ENCODE measurements at places on chromosomes 16 and 17.

DNA sequence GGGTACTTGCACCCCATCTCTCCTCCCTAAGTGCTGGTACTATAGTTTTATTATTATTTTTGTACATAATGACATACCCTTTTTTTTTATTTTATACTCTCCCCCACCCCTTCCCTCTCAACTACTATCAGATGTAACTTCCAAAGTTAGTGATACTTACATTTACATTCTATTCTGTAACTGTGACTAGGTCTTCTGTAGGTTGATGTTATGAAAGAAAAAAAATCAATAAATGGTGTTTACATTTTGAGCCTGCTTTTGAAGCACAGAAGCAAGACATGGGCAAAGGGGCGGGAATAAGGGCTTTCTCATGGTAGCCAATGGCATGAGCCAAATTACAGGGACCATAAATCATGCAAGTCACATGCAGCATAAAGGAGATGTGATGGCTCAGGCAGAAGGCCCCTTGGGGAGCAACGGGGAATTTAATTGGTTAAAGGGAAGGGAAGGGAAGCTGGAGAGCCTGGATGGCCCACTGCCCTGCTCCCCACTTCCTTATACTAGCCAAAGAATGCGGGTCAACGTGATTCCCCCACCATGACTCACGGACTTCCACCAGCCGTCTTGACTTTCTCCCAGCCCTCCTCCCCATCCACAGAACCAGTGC is 2.4 kb upstream of the ACSF2 start:
- DNase-seq, result no peak

DNA sequence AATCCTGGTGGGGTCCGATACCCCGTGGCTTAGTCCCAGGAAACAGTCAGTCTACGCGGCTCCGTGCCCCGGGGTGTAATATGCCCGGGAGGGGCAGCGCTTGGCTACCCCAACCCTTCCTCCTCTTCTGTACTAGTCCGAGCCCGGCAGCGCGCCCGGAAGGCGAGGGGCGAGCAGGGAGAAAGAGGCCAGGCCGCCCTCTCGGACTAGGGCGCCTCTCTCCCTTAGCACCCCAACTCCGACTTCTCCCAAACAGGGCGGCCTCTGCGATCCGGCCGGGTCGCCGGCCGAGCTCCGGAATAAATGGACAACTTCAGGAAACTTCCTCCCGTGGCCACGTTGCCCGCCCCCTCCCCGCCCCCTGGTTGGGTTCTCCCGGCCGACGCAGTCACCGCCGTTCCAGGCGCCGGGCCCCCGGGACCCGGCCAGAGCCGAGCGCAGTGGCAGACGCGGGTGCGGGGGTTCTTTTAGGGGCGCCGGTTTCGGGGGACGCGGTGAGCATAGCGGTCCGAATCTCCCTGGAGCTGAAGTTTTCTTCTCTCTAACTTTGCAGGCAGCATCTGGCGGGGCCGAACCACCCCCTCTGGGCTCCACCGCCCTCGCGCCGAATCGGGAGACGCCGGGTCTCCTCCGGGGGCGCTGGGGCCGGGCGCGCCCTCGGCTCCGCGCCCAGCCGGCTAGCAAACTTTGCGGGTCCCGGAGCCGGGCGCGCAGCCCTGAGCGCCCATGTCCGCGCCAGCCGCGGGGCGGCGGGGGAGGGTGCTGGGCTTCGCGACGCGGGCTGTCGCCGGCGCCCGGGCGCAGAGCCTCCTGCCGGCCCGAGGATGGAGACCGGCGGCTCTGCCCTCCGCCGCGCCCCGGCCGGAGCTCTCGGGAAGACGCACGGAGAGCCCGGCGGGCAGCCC is at the start of gene SDK2:
SDK2 (minus strand) TSS at position 301 of the 905 bp plus-strand sequence. CDS start 357 bp downstream, outside the sequence.
- no peak for DNase-seq

DNA sequence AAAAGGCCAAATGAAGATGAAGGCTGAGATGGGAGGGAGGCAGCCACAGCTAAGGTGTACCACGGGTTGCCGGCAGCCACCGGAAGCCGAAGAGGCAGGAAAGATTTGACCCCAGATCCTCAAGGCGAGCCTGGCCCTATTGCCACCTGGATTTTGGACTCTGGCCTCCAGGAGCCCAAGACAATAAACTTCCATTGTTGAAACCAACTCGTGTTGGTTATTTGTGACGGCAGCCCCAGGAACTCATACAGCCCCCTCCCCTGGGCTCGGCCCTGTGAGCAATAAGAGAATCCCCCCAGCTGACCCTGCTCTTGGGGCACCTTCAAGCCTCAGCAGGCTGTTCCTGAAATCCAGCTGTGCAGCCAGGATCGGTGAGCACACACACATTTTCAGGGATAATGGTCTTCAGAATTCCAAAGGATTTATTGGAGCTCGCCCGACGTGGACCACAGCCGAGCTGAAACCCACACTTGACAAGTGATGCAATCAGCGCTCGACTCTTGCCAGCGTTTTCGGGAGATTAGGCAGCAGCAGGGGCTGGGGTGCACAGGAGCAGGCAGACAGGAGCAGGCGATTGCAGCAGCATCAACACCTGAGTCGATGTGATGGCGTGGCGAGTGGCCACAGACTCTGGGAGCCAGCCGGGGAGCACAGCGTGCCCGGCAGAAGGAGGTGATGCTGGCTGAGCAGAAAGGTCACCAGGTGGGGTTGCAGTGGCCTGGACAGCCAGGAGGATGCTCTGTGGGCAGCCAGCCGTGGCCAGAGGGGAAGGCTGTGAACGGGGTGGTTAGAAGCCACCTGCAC is 22.4 kb upstream of the CBX4 start:
- DNase-seq, result no peak

DNA sequence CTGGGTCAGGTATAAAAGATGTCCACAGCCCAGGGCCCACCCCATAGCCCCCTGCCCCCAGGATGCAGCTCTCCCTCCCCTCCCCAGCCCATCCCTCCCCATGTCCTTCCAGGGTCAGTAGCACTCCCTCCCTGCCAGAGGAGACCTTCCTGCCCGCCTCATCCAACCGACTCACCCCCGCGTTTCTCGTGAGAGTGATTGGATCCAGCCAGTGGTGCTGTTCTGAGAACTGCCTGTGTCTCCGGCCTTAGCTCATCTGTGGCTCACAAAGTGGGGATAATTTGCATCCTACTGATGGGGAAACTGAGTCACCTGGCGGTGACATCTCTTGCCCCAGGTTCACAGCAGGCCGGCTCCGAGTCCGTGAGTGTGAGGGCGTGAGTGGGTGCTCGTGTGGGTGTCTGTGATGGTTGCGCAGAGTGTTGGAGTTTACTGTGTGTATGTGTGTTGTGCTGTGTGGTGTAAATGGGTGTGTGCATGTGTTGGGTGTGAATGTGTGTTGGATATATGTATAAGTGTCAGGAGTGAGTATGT is 90.7 kb upstream of the GSE1 start:
- no peak for DNase-seq

DNA sequence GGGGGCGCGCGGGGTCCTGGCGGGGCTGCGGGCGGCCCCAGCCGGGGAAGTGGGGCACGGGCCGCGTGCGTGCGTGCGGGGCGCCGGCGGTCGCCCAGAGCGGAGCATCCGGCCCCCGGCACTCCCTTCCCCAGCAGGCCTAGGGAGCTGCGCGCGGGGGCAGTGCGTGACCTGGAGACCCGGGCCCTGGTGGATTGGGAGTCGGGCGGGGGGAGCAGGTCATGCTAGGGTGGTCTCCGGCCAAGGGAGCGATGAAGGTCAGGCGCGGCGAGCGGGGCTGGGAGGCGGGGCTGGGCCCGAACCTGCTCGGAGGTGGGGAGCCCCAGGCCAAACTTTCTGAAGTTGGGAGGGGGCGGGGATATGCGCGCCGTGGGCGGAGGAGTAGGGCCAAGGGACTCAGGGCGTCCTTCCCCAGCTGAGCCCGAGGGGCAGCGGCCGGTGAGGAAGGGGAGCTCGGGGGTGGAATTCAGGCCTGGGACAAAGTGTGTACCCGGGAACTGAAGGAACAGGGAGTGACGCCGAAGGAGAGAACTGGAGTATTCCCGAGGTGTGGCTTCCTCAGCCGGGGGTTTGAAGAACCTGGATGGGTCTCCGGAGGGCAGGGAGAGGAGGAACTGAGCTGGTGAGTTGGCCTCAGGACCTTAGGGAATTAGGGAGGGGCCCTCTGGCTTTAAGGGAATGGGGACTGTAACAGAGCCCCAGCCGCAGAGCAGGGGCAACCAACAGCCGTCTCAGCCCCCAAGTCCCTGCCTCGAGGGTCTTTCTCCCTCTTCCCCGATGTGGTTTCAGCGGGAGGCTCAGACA is 589 bp downstream of the XYLT2 start:
- DNase-seq, result no peak

GRCh38 chr17:73025041-73025560 is 67.4 kb downstream of the SLC39A11 start:
- no peak for DNase-seq

DNA sequence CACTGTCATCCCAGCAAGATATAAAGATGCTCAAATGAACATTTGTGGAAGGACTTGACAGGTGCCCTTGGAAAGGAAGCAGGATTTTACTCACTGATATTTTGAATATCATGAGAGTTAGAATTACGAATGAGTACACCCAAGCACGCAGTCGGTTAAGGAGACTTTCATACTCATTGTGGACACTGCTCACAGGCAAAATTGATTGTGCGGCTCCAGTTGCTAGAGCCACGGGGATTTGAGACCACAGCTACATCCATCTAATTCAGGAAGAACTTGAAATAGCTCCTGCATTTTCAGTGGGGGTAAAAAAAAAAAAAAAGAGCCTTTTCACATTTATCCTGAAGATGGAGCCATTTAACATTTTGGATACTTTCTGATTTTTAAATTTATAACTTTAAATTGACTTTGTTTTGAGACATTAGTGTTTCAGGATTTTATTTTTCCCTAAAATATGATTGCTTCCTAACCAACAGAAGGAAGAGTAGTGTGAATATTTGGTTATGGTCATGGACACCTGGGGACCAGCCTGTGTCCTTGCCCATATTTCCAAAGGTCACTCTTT is 1080.1 kb upstream of the EEF2KMT start:
- DNase-seq, result no peak

GRCh38 chr17:72556944-72557826 is 436.4 kb downstream of the SOX9 start:
- DNase-seq, result no peak

GRCh38 chr16:75379911-75380847 is 53.1 kb downstream of the CFDP1 start:
- DNase-seq, result no peak

- DNase-seq, result no peak
Observed at GRCh38 chr16:82190386-82190785, 20.4 kb upstream of the MPHOSPH6 start.

DNA sequence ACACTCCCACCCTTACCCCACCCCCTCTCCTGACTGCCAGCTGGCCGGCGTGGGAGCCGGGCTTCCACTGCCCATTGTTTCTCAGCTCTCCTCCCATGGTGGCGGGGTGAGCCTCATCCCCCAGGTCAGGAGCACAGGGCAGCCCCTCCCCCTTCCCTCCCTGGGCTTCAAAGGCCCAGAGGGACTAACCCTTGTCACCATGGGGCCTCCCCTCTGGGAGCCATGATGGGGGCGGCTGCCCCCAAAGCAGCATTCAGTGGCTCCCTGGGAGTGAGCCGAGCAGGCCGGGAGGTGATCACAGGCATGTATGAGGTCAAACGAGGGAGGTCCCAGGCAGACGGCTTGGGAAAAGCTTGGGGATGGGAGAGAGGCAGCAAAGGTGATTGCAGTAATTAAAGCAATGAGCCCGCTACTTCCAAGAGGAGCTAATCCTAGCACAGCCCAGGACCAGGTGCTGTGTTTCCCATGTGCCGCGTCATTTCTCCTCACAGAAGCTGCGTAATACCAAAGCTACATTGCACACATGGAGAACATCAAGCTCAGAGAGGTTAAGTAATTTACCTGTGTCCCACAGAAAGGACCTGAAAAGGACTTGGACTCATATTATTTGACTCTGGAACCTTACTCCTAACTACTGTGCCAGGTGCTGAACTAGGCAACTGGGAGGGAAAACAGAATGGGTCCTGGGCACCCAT is 24.5 kb downstream of the CDK5RAP3 start:
- no peak for DNase-seq

GRCh38 chr17:51147650-51148049 is 5.7 kb upstream of the NME1 start:
- DNase-seq, result no peak

DNA sequence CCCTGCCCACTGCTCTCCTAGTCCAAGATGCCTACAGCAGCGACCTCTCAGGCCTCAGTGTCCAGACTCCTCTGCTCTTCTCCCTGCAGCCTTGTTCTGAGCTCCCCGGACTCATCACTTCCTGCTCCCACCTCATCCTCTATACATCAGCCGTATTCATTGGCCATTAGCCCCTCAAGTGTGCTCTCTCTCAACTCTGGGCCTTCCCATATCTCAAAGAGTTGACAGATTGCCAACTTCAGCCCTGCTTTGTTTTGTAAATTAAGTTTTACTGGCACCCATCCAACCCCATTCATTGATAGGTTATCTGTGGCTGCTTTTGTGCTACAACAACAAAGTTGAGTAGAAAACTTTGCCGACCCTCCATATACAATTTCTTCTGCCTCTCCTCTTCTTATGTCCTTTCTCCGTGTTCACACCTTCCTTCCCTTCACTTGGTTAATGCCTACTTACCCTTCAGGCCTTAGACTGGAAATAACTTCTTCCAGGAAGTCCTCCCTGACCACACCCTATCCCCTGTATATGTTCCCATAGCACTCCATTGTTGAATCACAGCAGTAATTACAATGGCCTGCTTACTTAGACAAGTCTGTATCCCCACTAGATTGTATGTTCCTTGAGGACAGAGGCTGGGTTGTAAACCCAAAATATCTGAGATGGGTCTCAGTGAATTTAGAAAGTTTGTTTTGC is 63.4 kb upstream of the TANC2 start:
- DNase-seq, result no peak

- no peak for DNase-seq
Observed at GRCh38 chr16:66507731-66508239, 42.1 kb downstream of the TK2 start.

- no peak for DNase-seq
Observed at GRCh38 chr17:36682773-36683172, 81.4 kb downstream of the MRM1 start.

GRCh38 chr17:55845385-55845784 is 94.5 kb downstream of the PCTP start:
- peak; percentile 60 for DNase-seq

DNA sequence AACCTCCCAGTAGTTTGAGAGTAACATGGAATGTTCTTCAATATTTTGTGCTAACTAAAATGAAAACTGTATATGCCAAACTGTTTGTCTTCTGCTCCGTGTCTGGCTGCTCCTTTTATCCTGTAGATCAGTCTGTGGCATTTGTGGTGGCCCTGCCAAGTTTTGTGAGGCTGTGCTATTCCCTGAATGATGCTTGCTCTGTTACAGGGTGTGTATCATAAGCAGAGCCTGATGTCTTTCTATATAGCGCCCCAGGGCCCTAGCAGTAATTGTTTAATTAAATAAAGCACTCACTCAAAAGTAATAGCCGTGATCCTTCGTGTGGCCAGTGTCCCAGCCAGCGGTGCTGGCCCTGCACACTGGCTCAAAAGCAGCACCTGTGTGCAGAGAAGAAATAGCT is 27.8 kb upstream of the NAT9 start:
- DNase-seq, result no peak

DNA sequence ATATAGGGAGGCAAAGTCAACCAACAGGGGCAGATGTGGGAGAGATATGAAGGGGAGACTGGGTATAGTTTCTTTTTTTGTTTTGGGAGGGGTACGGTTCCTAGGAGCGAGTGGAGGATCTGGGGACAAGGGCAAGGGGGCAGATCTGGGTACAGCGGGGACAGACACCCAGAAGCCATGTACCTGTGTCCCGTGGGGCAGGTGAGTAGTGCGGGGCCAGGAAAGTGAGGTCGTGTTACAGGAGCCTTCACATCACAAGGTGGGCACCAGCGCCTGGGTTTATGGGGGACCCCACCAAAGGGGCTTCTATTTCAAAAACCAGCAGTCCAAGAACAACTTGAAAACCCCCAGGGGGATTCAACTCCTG is 11.5 kb downstream of the LITAF start:
- no peak for DNase-seq
